Fibroblast of upper back skin (primary cell): ENCODE measurements at places on chromosomes 3 and 15.

- peak; percentile 32 for DNase-seq
These were observed 44.8 kb downstream of the KBTBD12 start for GRCh38 chr3:127959873-127960272.

- peak; percentile 59 for DNase-seq
These were observed 85.1 kb downstream of the MTHFS start for GRCh38 chr15:79811406-79812405.

- no peak for DNase-seq
These were observed 2.1 kb downstream of the ACVR2B start for GRCh38 chr3:38455639-38456430.

GRCh38 chr15:29986946-29987345 lies 95.8 kb upstream of the GOLGA8J start:
- no peak for DNase-seq
